PC-9 (cell line): ENCODE measurements at places on chromosomes 1 and 21. TPM values are rescaled to one million over a fixed set of nuclear protein-coding genes. Genes with fewer than 3 reads are reported as not detected.

The CTSS gene
- 6.3 and 7.2 TPM in 2 replicates for total RNA-seq

The ENSA gene
- 229 and 263 TPM in 2 replicates for total RNA-seq

The ADAM30 gene
- total RNA-seq, result not detected in 2 replicates

The MYOG gene
- not detected in 2 replicates for total RNA-seq

The OR2T3 gene
- total RNA-seq, result not detected in 2 replicates

The CFHR4 gene
- not detected in 2 replicates for total RNA-seq

The RNF186 gene
- total RNA-seq, result not detected in 2 replicates

The OR2L2 gene
- 0.10 and 0.13 TPM in 2 replicates for total RNA-seq

The VWA5B1 gene
- total RNA-seq, result not detected in 2 replicates
